RPMI7951 (cell line): ENCODE measurements at places on chromosomes 2 and 18.

GRCh38 chr18:37805773-37806404 lies 240.3 kb upstream of the CELF4 start:
- no peak for DNase-seq

DNA sequence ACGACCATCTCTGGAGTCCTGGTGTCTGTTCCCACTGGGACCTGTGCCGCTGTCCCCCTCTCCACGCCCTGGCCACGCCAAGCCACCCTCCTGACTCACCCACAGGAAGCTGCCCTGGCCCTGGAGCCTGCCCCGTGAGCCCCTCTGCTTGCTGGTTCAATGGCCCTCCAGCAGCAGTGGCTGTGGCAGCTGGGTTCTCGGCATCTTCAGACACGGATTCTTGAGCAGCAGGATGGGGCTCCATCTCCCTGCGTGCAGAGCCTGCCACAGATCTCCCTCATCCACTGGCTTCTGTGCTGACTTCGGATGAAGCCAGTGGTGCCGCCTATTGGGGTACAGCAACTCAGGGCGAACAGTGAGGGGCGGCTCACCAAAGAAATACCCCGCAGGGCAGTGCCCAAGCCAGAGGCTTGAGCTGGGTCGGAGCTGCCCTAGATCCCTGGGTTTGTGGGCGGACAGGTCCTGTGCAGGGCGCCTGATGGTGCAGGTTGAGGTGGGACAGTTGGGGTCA lies 14.0 kb downstream of the CAPN10 start:
- no peak for DNase-seq

- DNase-seq: peak; percentile 57
Measured at GRCh38 chr2:205766779-205767359, 84.6 kb downstream of the NRP2 start.

- no peak for DNase-seq
Measured at GRCh38 chr2:86787736-86788135, 3.0 kb downstream of the CD8A start.

GRCh38 chr2:197782126-197782525 lies 3.0 kb downstream of the BOLL start:
- no peak for DNase-seq

DNA sequence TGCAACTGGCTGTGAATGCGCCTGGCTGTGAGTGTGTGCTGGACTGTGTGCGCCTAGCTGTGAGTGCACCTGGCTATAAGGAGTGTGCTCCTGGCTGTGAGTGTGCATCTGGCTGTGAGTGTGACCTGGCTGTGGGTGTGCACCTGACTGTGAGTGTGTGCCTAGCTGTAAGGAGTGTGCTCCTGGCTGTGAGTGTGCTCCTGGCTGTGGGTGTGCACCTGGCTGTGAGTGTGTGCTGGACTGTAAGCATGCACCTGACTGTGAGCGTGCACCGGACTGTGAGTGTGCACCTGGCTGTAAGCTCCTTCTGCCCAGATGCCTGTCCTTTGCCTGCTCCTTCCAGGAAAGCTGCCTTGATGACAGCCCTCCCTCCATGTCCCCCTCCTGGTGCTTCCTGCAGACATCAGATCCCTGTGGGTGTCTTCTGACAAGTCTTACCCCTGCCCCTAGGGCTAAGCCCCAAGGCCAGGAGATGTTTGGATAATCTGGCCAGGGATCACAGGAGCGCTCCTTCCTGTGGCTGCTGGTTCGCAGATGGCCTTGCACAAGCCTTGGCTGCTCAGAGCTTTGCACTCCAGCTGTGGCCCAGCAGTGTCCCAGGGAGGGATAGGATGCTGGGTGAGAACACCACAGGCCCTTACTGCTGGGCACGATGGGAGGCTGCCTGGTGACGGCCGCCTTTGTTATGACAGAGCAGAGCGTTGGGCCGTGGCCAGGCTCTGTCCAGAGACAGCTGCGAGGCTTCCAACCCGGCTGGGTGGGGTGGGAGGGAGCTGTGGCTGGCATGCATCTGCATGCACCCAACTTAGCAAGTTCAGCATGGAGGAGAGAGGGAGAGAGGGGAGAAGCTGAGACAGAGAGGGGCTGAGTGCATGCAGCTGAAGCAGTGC lies 89.9 kb downstream of the GLI2 start:
- peak; percentile 96 for DNase-seq

GRCh38 chr18:26710470-26711096 lies 154.9 kb downstream of the AQP4 start:
- peak; percentile 13 for DNase-seq

DNA sequence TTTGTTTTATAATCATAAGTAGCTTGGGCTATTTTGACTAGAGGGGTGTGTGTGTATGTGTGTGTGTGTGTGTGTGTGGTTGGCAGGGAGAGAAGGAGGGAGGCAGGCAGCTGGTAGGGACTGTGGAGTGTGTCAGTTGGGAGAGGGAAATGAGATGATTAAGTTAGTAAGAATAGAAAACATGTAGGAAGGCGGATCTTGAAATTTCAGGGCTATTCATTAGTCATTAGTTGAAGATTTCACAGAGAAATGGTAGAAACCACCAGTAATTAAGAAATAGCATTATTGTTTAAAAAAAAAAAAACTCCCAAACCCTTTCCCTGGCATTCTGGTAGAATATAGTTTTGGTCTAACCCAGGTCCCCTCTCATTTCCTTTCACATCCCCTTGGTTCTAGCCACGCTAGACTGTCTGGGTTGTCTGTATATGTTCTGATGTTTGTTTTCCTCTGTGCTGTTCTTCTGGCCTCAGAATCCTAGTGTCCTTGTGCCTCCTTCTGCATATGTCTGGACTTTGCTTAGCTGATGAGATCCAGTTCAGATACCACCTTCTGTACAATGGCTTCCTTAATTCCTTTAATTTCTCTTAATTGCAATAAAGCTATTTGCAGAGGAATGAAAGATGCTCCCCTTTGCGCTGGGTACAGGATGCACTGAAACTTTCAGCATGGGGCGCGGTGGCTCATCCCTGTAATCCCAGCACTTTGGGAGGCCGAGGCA lies 161.6 kb downstream of the NEDD4L start:
- peak; percentile 60 for DNase-seq

DNA sequence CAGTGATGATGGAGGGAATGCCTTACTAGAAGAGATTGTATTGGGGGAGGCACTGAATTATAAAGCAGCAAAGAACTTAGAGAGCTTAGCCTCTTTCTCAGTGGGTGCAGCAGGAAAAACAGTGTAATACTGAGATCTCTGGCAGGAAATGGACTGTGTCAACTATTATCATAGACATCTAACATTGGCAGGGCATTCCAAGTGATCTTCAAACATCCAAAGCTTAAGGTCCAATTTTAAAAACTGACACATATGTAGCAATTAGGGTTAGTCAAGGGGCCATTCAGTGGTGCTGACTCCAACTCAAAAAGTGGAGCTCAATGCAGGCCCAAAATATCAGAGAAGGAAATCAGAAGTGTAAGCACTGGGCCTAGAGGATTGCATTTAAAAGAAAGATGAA lies 106.6 kb upstream of the DDX18 start:
- DNase-seq: no peak
